ENCODE measurements at places on chromosomes 11 and 22. TPM values are rescaled to one million over a fixed set of nuclear protein-coding genes. Genes with fewer than 3 reads are reported as not detected.

RAB38 gene
- total RNA-seq, result 3.7 TPM

TRPC6 gene
- total RNA-seq, result 0.67 TPM

USP2 gene
- total RNA-seq, result 35.3 TPM

CCDC15 gene
- 0.94 TPM for total RNA-seq

C11orf97 gene
- total RNA-seq, result not detected

SEPTIN3 gene
- total RNA-seq, result not detected

ART1 gene
- total RNA-seq, result not detected

MAJIN gene
- not detected for total RNA-seq

CRYAB gene
- total RNA-seq, result 16.2 TPM

KRTAP5-8 gene
- not detected for total RNA-seq

ZDHHC13 gene
- 23.1 TPM for total RNA-seq

PKP3 gene
- 221 TPM for total RNA-seq

VPREB1 gene
- total RNA-seq, result not detected

HOATZ gene
- not detected for total RNA-seq

MS4A7 gene
- total RNA-seq, result 23.5 TPM

PNPLA3 gene
- 0.80 TPM for total RNA-seq

C11orf42 gene
- total RNA-seq, result not detected

SNAP29 gene
- 21.5 TPM for total RNA-seq

GLYATL1 gene
- not detected for total RNA-seq

KCNJ5 gene
- not detected for total RNA-seq

TMEM191C gene
- 5.5 TPM for total RNA-seq

RIMBP3B gene
- not detected for total RNA-seq

BET1L gene
- total RNA-seq, result 40.5 TPM

DCPS gene
- 6.7 TPM for total RNA-seq

All from Peyer's patch (tissue), 4 donors.